Caudate nucleus (tissue), 63 donors: ENCODE measurements at places on chromosomes 5 and 9.

- DNase-seq: no peak
These were observed 5.8 kb upstream of the ALDH1A1 start for GRCh38 chr9:72958485-72959281.

GRCh38 chr5:154962494-154962893, 21.6 kb downstream of the MRPL22 start:
- DNase-seq: no peak

DNA sequence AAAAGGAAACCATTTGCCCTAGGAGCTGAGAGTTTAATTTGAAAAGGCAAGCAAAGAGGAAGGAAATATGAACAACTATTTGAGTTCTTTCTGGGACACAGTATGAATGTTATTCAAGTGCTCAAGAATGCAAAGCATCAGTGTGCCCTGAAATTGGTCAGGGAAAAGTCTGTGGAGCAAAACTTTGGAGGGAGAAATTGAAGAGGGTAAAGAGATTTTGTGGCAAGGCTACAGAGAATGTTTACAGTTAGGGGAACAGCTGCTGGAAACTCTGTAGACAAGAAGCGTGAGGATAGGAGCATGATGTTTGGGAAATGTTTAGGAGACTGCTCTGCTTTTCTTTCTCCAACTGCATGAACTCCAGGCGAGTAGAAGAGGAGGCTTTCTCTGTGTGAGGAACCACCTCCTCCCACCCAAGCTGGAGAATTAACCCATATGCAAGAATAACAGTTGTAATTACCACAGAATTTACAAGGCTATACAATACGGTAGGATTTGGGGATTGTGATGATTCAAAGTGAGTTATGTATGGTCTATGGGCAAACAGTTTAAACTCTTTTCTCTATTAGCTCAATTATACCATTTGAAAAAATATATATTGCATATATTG, 75.4 kb upstream of the IL7R start:
- DNase-seq: no peak

DNA sequence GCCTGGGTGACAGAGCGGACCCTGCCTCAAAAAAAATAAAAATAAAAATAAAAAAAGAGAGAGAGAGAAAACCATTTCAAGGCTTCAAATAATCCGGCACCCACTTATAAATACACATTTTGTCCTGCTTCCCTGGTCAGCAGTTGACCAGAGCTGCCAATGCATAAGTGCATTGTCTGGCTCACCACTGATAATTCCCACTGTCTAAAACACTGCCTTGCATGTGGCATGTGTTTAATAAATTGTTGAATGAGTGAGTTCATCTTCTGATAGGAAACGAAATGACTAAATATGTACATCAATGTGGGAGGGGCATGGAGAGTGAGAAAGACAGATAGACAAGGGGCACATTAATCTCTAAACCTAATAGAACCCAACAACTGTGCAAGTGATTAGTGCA, 42.9 kb downstream of the MEGF10 start:
- no peak for DNase-seq

- no peak for DNase-seq
These were observed 269.2 kb downstream of the ACTL7B start for GRCh38 chr9:108586471-108587139.

- DNase-seq: no peak
These were observed 290.6 kb downstream of the AOPEP start for GRCh38 chr9:95017062-95017461.

- no peak for DNase-seq
These were observed 317.8 kb downstream of the PRDM9 start for GRCh38 chr5:23825196-23825595.

DNA sequence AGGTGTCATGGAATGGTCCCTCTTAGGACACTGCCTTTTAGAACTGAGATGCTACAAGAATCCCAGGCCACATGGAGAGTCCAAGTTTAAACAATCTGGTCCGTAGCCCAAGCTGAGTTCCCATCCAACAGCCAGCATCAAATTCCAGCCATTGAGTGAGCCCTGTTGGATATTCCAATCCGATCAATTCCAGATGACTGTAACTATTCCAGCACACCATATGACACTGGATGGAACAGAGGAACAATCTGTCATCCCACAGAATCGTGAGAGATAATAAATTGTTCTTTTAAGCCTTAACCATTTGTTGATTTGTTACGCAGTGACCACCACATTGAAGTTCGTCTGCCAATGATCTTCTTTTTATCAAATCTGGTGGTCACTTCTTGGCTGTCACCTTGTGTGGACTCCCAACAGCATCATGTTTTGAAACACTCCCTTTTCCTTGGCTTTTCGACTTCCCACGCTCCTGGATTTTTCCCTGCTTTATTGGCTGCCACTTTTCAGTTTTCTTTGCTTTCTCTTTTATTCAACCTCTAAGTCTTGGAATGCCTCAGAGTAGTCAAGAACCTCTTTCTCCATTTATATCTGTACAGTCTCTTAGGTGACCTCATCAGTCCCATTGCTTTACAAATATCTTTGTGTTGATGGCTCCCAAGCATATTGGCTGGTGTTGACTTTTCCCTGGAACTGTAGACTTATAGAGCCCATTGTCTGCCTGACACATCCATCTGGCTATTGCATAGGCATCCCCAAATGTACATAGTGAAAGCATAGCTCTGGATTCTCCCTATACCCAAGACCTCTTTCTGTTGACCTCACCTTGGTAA, 46.1 kb downstream of the TNFSF15 start:
- DNase-seq: no peak

DNA sequence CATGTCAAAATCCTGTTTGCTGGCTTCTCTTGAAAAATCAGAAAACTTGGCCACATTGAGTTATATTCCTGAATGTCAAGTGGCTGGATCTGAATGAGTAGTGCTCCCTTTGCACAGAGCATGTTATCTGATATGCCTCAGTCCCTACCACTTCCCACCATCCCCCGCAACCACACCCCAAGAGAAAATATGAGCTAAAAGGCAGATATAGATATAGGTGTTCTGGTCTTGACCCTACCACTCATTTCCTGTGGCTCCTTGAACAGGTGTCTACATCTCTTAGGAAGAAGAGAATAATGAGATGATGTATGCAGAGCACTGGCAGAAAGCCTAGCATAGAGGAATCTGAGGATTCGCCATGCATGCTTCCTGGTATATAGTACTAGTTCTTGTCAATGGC, 6.6 kb upstream of the CYSTM1 start:
- DNase-seq: no peak

DNA sequence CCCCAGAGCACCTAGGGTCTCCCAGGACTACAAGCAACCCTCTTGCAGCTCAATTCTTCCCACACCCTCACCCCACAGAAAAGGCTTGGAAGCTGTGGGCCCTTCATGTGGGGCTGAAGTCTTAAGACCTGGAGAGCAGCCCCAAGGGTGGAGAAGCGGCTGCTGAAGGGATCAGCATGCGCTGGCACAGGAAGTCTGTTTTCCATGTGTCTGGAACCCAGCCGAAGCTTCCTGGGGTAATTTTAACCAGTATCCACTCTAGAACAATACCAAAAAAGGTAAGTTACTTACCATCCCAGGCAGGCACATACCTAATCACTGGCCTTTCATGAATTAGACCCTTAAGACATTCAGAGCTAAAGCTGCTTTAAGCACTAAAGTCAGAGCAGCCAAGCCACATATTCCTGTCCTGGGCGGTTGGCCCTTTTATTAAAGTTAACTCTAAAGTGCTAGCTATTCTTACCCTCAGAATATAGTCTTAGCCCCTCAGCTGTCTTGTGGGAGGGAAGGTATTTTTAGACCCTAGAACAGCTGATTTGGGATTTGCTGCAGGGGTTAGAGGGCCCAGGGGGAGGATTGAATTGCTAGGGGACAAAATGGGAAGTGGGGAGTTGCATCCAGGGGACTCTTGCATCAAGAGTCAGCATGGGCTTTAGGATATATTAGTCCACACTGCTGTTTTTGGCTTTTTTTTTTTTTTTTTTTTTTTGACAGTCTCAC, 6.9 kb downstream of the IL17B start:
- DNase-seq: no peak
